Activated T-cell treated with anti-CD3 and anti-CD28 coated beads for 1 hour (primary cell): ENCODE measurements at places on chromosomes 7 and 10.

DNA sequence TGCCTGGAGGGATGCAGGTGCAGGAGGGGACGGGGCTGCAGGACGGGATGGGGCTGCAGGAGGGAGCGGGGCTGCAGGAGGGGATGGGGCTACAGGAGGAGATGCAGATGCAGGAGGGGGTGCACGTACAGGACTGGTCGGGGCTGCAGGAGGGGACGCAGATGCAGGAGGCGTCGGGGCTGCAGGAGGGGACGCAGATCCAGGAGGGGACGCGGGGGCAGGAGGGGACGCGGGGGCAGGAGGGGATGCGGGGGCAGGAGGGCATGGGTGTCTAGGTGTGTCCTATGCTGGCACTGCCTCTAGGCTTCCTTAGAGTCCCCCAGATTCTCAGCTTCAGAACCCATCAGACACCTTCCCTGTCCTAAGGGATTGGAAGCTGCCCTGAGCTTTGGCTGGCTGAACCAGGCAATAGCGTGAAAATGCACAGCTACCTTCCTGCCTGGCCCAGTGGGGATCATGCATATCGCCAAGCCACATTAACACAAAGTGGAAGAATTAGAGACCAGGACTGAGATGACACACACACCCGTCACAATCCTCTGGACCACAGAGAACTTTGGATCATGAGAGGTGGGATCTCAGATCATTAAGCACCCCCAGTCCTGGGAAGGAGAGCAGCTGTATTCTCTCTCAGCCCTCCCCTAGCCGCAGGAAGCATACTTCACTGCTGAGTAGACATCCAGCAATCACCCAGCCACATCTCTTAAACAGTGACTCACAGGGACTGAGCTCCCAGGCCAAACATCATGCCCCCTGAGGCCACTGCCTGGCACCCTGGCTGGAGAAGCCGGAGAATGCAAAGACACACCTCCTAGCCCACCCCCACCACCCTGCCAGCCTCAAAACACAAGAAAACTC lies 67.3 kb downstream of the VWA2 start:
- no peak for DNase-seq

- DNase-seq: no peak
These were observed 636.7 kb upstream of the SEMA3D start for GRCh38 chr7:85823396-85824080.

- no peak for DNase-seq
These were observed 1194.3 kb upstream of the CELF2 start for GRCh38 chr10:9823268-9823930.

GRCh38 chr10:122054048-122055025 lies 65.4 kb downstream of the TACC2 start:
- DNase-seq: no peak

DNA sequence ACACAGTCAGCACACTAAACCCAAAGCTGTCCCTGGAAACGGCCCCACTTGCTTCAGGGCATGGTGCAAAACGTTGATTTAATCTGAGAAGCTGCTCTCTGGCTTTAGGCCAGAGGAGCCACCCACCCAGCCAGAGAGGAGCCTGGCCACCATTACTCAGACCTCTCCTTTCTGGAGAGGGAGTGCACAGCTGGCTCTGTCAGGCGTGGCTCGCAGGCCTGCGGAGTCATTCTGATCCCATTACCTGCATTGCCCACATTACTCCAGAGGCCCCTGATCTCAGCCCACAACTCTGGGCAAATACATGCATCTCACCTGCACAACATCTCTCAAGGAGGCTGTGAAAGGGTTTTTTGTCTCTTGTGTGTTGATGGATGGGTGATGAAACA lies 370.0 kb upstream of the IGFBP3 start:
- DNase-seq: no peak

- no peak for DNase-seq
These were observed 4.2 kb downstream of the CYP26A1 start for GRCh38 chr10:93077860-93078337.

GRCh38 chr10:52387744-52388143 lies 73.7 kb downstream of the DKK1 start:
- no peak for DNase-seq
